Astrocyte (in vitro differentiated cells and primary cell): ENCODE measurements at places on chromosomes 12 and 14. TPM values are rescaled to one million over a fixed set of nuclear protein-coding genes. Genes with fewer than 3 reads are reported as not detected.
A peak's percentile ranks its signal among the peaks of the same experiment; 100 is the strongest.

GRCh38 chr14:100450049-100450448, 126.9 kb downstream of the SLC25A47 start:
- no peak overlapping the region for H3K4me3 ChIP-seq
- no peak for DNase-seq
- no peaks in the 10 kb centered on the region for H3K4me1 ChIP-seq
- H3K27me3 ChIP-seq = no peaks in the 10 kb centered on the region
- H3K27ac ChIP-seq = no peak overlapping the region

DNA sequence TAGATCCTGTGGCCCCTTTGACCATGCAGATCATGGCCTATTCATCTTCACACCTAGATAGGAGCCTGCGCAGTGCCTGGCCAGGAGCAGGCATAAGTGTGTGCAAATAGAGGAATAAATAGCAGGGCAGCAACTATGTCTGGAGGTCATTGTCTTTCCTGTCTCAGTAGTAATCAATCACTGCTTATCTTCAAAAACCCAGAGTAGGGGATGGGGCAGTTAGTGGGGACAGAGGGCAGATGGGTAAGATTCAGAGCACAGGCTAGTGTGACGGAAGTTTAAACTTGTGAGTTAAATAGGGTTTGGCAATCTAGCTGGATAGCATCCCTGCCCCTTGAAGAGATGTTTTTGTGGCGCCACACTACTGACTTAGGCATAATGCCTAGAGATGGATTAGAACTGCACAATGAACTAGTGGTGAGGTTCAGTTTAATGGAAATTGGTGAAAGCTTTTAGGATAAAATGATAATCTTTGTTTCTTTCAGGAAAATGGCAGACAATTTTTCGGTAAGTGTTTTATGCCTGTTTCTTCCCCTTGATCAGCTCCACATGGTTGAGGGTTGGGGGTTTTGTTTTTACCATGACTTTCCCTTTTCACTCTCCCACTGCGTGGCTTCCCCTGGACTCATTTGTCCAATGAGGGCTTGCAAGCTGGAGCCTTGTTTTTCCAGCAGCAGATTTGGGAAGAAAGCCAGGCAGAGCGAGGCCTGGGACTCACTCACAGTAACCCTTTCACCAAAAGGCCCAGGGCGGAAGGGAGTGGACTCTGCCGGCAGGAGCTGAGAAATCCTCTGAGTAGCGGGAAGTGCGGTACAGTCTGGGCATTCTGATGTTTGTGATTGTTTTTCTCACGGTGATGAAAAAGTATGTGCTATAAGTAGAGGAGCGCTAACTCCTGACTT, 8.1 kb downstream of the LGALS3 start:
- peaks cover 21% of the 10 kb centered on the region for H3K4me1 ChIP-seq
- DNase-seq = peak; percentile 87
- H3K36me3 ChIP-seq = peaks cover 30% of the 10 kb centered on the region
- H3K4me3 ChIP-seq = peak overlapping the region; percentile 26

DNA sequence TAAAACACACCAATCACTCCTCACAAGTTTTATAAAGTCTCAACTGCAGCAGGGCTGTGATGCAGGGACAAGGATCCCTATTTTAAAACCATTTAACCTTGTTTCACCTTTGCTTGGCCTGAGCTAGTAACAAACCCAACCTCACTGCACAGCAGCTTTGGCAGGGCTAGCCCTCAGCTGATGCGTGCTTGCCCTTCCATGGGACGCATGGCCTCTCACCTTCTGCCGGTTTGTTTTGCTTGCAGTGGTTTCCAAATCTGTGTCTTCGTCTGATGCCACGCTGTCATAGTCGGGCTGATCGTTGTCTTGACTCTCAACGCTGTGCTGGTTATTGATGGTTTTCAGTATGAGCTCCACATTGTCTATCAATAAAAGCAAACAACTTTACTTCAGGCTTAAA, 43.3 kb downstream of the GIT2 start:
- H3K4me1 ChIP-seq = peaks cover 50% of the 10 kb centered on the region
- no peak overlapping the region for H3K4me3 ChIP-seq
- peak overlapping the region; percentile 95 for H3K27ac ChIP-seq

DNA sequence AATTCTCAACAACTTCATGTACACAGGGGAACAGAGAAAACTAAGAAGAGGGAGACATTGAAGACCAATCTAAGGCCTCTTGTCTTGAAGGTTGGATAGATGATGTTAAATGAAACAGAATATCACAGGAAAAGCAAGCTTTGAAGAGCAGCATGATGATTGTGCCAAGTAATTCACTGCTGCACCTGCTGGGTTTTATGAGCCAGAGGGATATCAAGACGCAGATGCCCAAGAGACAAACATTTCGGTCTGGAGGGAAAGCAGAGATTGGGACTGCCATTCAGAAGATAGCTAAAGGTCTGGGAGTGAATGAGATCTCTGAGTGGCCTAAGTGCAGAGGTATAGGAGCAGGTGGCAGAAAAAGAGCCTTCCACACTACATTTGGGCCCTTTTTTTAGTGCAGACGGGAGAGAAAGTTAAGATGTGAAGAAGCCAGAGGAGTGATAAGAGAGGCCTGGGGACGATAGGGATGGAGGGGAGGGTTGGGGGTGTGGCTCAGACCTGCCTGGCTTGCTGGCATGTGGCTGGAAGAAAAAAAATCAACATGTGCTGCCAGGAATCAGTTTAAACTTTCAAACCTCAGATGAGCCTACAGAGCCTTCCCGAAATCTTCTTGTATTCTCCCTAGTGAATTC, 200.6 kb downstream of the AEBP2 start:
- H3K4me3 ChIP-seq = no peak overlapping the region
- H3K27me3 ChIP-seq = no peaks in the 10 kb centered on the region
- H3K36me3 ChIP-seq = no peaks in the 10 kb centered on the region
- no peak for DNase-seq
- H3K27ac ChIP-seq = no peak overlapping the region

DNA sequence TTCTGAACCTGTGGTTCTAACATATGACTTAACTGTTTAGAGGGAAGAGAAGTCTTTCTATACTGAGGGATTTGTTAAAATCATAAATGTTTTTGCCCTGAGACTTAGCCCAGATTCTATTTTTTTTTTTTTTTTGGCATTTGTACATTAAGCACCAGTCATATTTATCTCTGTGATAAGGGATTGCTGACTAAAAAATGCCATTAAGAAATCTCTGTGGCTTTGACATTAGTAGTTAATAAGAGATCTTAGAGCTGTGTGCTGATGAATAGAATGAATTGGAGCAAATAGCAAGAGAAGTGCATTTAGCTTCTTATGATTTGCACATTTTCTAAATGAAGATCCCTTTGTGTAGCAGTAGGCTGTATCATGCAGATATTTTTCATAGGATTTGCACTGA, 32.5 kb downstream of the NFYB start:
- peaks cover 4% of the 10 kb centered on the region for H3K36me3 ChIP-seq
- H3K4me3 ChIP-seq = no peak overlapping the region
- DNase-seq = peak; percentile 14
- no peaks in the 10 kb centered on the region for H3K4me1 ChIP-seq

DNA sequence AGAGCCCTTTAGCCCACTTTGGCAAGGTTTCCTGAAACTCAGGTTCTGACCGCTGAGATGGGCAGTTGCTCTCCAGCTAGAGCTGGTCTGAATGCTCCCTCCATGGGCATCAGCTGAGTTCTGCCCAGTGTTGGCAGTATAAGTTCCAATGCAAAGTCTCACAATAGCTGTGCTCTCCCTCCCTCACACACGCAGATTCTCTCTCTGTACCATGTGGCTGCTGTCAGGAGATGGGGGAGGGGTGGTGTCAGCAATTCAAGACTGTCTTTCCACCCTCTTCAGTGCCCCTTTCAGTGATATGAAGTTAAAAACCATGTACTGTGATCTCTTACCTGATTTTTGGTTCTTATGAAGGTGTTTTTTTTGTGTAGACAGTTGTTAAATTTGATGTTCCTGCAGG, 164.3 kb upstream of the PLEKHA5 start:
- H3K27me3 ChIP-seq = no peaks in the 10 kb centered on the region
- no peak overlapping the region for H3K27ac ChIP-seq
- H3K36me3 ChIP-seq = no peaks in the 10 kb centered on the region

DNA sequence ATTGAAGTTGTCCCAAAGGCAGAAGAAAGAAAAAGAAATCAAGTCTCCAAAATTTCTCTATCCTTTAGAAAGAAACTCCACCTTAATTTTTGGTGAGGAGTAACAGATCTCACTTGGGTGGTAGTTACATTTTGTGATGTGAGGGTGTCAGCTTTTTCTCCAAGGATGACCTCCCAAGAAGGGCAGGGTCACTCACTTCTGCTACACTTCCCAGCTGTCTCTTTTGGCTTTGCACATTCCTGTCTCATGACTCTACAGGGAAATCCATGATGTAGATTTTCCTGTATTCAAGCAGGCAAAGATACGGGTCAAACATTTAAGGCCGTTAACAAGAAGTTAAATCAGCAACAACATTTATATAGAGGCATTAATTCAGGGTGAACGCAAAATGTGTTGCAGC, 1016.4 kb downstream of the NRXN3 start:
- no peak overlapping the region for H3K4me3 ChIP-seq
- H3K27me3 ChIP-seq = no peaks in the 10 kb centered on the region
- no peak overlapping the region for H3K27ac ChIP-seq
- H3K4me1 ChIP-seq = no peaks in the 10 kb centered on the region
- H3K36me3 ChIP-seq = no peaks in the 10 kb centered on the region
- peak; percentile 23 for DNase-seq

GRCh38 chr14:62002642-62003041, 240.4 kb downstream of the SNAPC1 start:
- H3K4me3 ChIP-seq = no peak overlapping the region
- peak overlapping the region; percentile 62 for H3K27ac ChIP-seq
- H3K36me3 ChIP-seq = no peaks in the 10 kb centered on the region
- no peaks in the 10 kb centered on the region for H3K4me1 ChIP-seq

DNA sequence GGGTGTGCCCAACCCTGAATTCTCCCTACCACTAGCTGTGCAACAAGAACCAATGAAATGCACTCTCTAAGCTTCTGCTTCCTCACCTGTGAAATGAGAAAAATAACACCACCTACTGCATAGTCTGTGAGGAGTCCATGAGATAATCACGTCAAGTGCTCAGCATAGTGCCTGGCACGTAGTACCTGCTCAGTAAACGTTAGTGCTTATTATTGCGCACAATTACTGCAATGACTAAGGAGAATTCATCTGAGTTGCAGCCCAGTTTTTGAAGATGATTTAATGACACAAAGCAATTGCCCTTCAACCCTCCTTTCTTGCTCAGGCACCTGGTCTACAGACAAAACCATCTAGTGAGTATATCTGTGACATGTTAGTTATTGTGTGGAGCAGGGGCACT, 8.8 kb downstream of the VDR start:
- no peak overlapping the region for H3K4me3 ChIP-seq
- peaks cover 7% of the 10 kb centered on the region for H3K4me1 ChIP-seq
- H3K27me3 ChIP-seq = no peaks in the 10 kb centered on the region
- H3K36me3 ChIP-seq = no peaks in the 10 kb centered on the region
- H3K27ac ChIP-seq = no peak overlapping the region

GRCh38 chr12:132366341-132366861, 37.0 kb upstream of the GALNT9 start:
- peaks cover 9% of the 10 kb centered on the region for H3K27me3 ChIP-seq
- no peak overlapping the region for H3K27ac ChIP-seq
- no peak for DNase-seq
- no peaks in the 10 kb centered on the region for H3K36me3 ChIP-seq
- H3K4me3 ChIP-seq = no peak overlapping the region
- H3K4me1 ChIP-seq = no peaks in the 10 kb centered on the region

DBX2 gene
- total RNA-seq = not detected in 2 replicates

- no peak for DNase-seq
- peak overlapping the region; percentile 19 for H3K4me3 ChIP-seq
- no peak overlapping the region for H3K27ac ChIP-seq
- H3K27me3 ChIP-seq = peaks cover 46% of the 10 kb centered on the region
Measured at GRCh38 chr12:5428332-5429221, 3.3 kb upstream of the NTF3 start.
